Stimulated activated CD8-positive, alpha-beta memory T cell treated with anti-CD3 and anti-CD28 coated beads, Interleukin-15, amount 100 ng/mL, for 1 hour (primary cell): ENCODE measurements at places on chromosomes 2 and 18.

- DNase-seq, result no peak
Observed at GRCh38 chr2:121689356-121689755, 40.1 kb upstream of the CLASP1 start.

DNA sequence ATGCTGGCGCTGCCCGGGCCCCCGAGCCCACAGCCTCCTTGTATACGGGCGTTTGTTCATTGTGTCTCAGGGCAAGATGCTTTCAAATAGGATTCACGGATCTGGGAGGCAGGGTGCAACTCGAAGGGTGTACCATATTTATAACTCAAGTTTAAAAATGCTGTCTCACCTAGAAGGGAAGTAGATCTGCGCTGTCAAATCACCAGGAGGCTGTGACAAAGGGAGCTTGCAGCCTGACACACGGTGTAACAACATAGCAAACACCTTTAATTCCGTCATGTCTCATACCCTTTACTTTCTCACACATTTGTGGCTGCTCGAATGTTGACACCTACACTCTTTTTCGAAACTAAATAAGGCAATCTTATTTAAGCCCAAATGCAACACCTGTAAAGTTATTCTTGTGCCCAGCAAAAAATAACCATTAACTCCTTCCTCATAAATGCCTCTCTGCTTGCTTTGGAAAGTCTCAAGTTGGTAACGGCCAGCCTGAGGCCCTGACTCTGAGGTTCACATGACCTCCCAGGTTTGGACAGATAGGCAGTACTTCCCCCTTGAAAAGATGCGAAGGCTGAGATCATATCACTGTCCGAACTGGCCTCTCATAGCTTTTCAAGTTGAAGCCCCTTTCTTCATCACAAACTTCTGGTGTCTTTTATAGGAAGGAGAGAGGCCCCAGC lies 11.6 kb downstream of the ZEB2 start:
- DNase-seq, result no peak

DNA sequence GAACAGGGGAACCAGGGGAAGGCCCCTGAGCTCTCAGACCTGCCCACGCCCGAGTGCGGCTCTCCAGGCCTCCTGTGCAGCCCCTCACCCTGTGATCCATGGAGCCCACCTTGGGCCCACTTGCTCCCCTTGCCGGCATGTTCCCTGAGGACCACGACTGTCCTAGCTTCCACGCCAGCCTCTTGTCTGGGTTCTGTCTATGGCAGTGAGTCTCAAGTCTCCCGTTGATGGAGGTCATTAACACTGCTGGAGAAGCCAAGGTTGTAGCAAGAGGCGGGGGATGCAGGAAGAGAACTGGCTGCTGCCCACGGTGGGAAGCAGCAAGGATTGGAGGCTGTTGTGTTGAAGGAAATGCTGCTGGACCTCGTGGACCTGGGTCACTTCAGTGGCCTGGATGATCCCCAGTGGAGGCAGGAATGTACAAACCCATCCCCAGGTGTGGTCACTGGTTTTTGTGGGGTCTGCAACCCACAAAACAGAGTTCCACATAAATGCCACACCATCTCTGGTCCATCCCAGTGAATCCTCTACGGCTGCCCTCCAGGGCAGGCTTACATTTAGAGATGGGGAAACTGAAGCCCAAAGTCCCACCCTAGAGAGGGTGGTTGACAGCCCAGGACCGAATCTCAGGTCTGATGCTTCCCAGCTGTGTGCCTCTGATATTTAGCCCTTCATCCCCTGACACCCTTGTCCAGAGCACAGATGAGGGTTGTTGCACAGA lies 150.3 kb downstream of the NDUFA10 start:
- no peak for DNase-seq

- DNase-seq, result no peak
Observed at GRCh38 chr2:235511187-235511661, 17.4 kb downstream of the AGAP1 start.

- DNase-seq, result no peak
Observed at GRCh38 chr18:7548221-7548620, 18.9 kb upstream of the PTPRM start.

DNA sequence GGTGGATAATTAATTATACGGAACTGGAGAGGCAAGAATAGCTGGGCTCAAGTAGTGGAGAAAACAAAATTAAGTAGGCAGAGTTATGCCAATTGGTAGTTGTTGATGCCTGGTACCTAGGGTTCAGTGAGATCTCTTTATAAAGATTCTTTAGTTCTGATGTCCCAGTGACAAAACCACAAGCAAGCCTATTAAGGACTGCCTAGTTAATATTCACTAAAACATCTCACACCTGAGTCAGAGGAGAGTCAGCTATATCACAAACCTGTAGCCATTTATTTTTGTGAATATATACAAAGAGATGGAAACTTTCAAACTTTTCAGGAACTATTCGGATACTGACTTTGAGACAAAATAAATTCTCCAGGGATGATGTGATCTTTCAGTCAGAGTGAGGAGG lies 213.9 kb upstream of the CYP26B1 start:
- DNase-seq, result no peak

- no peak for DNase-seq
Observed at GRCh38 chr2:39673018-39673417, 7.3 kb downstream of the TMEM178A start.

- DNase-seq, result no peak
Observed at GRCh38 chr2:230541934-230542380, 126.0 kb downstream of the SP100 start.

DNA sequence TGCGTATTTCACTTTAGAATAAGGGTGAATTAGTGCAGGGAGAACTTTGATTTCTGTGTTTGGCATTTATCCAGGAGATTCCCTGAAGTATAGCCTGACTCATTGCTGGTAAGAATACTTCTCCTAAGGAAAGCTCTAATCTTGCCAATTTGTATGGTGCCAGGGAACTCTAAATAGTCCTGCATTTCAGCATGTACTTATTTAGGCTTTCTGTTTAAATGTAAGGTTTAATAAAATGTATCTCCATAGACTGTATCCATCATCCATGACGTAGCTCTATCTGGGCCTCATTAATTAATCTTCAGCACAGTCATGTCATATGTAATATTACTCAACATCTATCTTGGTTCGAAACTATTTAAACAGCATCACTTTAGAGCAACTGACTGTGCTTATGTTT lies 127.7 kb downstream of the DOK6 start:
- no peak for DNase-seq

DNA sequence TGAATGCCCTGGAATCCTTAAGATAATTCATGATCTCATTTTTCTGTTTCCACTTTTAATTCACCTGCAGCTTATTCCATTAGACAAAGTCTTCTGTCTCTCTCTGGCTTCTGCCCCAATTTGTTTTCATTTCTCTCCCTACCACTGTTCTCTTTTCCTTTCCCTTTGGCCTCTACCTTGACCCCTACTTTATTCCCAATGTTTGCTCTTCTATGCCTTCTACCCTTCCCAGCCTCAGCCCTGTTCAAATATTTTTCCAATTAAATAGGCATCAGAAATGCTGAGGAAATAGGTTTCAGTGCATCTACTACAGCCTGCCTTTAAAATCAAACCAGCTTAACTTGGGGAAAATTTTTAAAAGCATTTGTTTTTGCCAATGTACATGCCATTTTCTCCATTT lies 443.7 kb upstream of the CWC22 start:
- no peak for DNase-seq

DNA sequence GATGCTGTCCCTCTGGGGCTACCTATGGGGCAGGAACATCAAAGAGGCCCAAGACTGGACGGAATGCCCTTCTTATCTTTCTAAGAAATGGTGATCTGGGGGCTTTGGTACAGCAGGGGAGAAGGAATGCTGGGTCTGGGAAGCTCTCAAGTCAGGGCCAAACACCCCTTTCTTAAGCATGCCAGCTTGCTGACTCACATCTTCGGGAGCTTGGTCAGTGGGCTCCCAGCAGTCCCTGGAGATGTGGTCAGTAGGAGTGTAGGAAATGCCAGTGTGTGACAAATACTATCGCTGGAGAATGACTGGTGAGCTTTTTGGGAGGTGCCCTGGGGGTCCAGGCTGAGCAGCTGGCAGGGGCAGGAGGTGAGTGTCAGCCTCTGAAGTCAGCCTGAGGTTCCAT lies 105.0 kb upstream of the CDC42EP3 start:
- no peak for DNase-seq

- DNase-seq, result no peak
Observed at GRCh38 chr2:128037649-128038048, 9.8 kb upstream of the SAP130 start.

DNA sequence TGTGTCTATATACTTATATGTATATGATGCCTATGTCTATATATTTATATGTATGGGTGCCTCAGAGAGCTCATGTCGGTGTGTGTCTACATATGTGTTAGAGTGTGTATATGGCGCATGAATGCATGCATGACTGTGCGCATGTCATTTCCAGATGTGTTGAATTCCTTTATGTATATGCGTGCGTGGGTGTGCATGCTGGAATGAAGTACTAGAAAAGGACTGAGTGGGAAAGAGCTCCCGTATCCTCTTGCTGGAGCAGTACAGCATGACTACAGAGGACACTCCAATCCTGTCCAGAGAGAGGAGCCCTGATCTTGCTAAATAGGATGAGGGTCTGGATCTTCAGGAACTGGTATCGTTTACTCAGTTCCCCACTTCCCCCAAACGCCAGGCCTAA lies 56.8 kb upstream of the LRPPRC start:
- no peak for DNase-seq

DNA sequence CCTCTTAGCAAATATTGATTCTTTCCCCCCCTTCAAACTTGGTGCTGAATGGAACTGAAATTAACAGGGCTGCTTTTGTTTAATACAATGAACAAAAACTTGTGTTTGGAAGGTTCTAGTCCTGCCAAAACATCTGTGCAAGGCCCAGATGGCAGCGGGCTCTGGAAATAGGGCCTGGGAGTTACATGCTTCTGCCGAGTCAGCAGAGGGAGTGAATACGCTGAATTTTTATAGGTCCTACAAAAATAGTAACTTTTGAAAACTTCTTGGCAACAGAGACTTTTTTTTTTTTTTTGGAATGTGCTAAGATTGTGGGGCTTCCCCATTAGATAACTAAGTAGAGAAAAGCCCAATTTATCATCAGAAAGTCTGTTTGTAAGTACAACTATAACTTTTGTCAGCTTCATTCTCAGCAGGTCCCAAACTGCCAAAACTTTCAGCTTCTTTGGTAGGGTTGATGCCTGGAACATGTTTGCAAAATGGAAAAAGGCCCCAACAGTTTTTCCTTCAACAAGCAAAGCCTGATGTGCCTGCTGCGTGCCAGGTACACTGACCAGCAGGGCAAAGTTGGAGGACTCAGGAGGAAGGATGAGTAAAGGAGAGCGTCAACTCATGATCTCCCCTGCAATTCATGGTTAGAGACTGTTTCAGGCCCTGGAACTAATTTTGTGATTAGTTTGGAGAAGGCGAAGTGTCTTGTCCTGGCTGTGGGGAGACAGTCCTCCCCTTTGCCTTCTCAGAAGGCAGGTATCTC lies 45.1 kb upstream of the HDAC4 start:
- no peak for DNase-seq

DNA sequence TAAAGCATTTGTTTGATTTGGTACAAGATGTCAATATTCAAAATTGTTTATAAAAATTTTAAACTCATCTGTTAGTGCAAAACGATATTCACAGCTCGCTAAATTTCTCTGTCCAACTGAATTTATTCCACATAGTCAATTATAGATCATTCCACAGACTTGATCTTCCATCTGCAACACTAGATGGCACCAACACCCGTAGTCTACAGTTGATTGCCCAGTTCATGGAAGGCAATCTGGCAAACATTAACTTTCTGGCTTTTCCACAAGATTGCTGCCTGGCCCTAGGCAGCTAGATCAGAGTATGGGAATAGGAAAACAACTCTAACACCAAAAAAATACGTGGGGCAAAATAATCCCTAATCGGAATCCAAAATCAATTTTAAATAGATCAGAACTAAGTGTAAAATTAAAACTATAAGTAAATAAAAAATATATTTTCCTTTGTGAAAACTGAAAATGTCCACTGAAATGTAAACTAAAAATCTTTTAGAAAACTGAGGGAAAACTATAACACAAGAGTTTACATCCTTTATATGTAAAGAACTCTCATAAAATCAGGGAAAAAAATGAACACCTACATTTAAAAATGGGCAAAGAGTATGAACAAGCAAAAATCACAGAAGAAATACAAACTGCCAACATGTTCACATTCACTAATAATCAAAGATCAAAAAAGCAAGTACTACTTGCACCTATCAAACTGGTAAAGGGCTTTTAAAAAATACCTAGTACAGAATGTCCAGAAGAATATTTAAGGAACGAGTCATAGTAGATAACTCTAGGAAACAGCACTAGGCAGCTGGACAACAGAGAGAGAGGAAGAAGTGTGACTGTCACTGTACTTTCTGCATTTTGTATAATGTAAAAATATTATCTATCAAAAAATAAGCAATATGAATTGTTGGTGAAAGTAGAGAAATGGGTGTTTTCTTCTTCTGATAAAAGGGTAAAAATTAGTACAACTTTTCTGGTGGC lies 35.0 kb downstream of the RTN4 start:
- peak; percentile 14 for DNase-seq

DNA sequence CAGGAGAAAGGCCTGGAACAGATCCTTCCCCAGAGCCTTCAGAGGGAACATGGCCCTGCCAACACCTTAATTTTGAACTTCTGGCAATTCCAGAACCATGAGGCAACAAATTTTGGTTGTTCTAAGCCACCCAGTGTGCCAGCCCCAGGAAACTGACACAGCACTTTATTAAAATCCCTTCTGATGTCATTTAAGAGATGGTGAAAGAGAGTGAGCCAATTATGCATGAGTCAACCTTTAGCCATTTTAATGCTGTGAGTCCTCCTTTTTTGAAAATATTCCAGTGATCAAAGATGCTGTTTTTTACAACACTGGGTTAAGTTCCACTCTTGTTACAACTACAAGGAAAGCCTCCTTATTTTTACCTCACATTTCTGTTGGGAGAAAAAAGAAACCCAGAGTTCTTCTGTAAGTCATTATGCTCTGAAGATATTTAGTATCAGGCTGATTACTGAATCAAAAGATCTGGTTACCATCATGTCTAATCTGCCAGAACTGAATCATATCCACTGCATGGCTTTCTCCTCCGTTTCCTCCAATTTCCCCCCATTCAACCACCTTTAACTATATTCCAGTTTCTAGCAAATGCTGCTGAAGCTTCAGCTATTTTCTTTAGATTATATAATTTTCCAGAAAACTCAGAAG lies 235.4 kb downstream of the TXNL1 start:
- DNase-seq, result no peak

- DNase-seq, result no peak
Observed at GRCh38 chr2:236690726-236691125, 121.1 kb downstream of the ACKR3 start.

DNA sequence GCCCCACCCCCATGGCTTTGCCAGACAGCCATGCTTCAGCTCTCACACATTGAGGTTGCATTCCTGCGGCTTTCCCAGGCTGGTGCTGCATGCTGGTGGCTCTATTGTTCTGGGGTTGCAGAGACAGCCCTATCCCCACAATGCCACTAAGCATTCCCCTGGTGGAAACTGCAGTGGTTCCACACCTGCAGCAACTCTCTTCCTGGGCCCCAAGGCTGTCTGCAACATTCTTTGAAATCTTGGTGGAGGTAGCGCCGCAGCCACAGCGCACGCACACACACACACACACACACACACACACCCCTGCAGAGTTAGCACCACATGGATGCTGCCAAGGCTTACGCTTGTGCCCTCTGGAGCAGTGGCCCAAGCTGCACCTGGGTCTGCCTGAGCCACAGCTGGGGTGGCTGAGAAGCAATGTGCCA lies 21.4 kb downstream of the SFXN5 start:
- DNase-seq, result no peak
